ENCODE measurements at places on chromosomes 3 and 15.

- H3K36me3 ChIP-seq = no peaks in the 10 kb centered on the region
- H3K4me3 ChIP-seq = no peak overlapping the region
- H3K27ac ChIP-seq = no peak overlapping the region
- no peaks in the 10 kb centered on the region for H3K4me1 ChIP-seq
Measured at GRCh38 chr3:148464246-148464645, 233.5 kb upstream of the AGTR1 start.

DNA sequence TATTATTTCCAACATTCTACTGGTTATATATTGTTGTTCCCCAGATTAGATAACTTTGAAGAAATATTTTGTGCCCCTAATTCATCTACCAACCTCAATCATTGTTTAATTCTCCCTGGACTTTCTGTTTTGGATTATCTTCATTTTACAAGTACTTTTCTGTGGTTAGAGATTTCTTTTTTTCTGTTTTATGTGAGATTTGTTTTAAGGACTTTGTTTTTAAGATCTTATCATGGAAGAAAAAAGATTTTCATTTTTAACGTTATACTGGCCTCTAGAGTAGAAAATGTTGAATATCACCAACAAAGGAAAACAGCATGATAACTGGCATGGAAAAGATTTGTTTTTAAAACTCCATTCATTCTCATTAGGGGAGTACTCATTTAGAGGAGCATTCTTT is 210.9 kb upstream of the KCNMB2 start:
- DNase-seq = no peak
- H3K27ac ChIP-seq = no peak overlapping the region
- H3K27me3 ChIP-seq = no peaks in the 10 kb centered on the region
- H3K36me3 ChIP-seq = no peaks in the 10 kb centered on the region
- no peak overlapping the region for H3K4me3 ChIP-seq

GRCh38 chr3:156307704-156308103 is 187.3 kb downstream of the KCNAB1 start:
- DNase-seq = no peak
- no peaks in the 10 kb centered on the region for H3K27me3 ChIP-seq
- H3K4me3 ChIP-seq = no peak overlapping the region
- no peaks in the 10 kb centered on the region for H3K36me3 ChIP-seq

- no peak for DNase-seq
- H3K4me3 ChIP-seq = no peak overlapping the region
- H3K27me3 ChIP-seq = no peaks in the 10 kb centered on the region
- H3K36me3 ChIP-seq = no peaks in the 10 kb centered on the region
- no peaks in the 10 kb centered on the region for H3K4me1 ChIP-seq
Measured at GRCh38 chr3:74314696-74315095, 299.8 kb downstream of the CNTN3 start.

GRCh38 chr15:90053685-90054466 is 48.4 kb downstream of the IDH2 start:
- peaks cover 49% of the 10 kb centered on the region for H3K4me1 ChIP-seq
- H3K36me3 ChIP-seq = peaks cover 4% of the 10 kb centered on the region
- no peak for DNase-seq
- no peaks in the 10 kb centered on the region for H3K27me3 ChIP-seq
- peak overlapping the region; percentile 61 for H3K27ac ChIP-seq

GRCh38 chr3:88137836-88138235 is 11.9 kb upstream of the C3orf38 start:
- peaks cover 24% of the 10 kb centered on the region for H3K36me3 ChIP-seq
- no peaks in the 10 kb centered on the region for H3K27me3 ChIP-seq
- no peak overlapping the region for H3K4me3 ChIP-seq
- H3K27ac ChIP-seq = no peak overlapping the region
- H3K4me1 ChIP-seq = peaks cover 11% of the 10 kb centered on the region

DNA sequence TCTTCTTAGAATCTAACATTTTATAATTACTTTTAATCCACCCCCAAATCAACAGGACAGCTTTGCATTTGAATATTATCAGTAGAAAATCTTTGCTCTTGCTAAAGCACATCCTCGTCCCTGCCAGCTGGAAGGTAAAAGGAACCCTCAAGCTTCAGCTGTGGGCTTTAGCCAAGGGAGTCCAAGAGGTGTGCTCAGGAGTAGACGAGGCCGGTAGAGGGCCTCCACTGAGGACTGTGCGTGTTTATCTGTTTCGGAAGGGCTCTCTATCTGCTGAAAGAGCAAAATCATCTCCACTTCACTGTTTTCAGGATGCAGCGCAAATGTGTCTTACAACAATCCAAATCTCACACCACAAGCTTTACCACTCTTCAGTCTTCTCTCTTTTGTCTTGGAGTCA is 257.4 kb upstream of the IL12A start:
- H3K4me3 ChIP-seq = no peak overlapping the region
- no peaks in the 10 kb centered on the region for H3K36me3 ChIP-seq
- no peaks in the 10 kb centered on the region for H3K27me3 ChIP-seq
- H3K27ac ChIP-seq = no peak overlapping the region

- H3K27ac ChIP-seq = no peak overlapping the region
- peaks cover 16% of the 10 kb centered on the region for H3K4me1 ChIP-seq
- H3K27me3 ChIP-seq = peaks cover 3% of the 10 kb centered on the region
- H3K4me3 ChIP-seq = no peak overlapping the region
- no peak for DNase-seq
Measured at GRCh38 chr3:31402117-31402516, 130.6 kb upstream of the STT3B start.

GRCh38 chr3:127662001-127662469 is 10.7 kb upstream of the ABTB1 start:
- no peak overlapping the region for H3K27ac ChIP-seq
- no peak overlapping the region for H3K4me3 ChIP-seq
- no peaks in the 10 kb centered on the region for H3K27me3 ChIP-seq
- H3K36me3 ChIP-seq = peaks cover 20% of the 10 kb centered on the region

DNA sequence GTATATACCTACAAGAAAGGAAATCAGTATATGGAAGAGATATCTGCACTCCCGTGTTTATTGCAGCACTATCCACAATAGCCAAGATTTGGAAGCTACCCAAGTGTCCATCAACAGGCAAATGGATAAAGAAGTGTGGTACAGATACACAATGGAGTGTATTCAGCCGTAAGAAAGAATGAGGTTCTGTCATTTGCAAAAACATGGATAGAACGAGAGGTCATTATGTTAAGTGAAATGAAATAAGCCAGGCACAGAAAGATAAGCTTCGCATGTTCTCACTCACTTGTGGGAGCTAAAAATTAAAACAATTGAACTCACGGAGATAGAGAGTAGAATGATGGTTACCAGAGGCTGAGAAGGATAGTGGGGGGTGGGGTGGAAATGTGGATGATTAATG is 53.1 kb downstream of the FAM81A start:
- no peaks in the 10 kb centered on the region for H3K36me3 ChIP-seq
- no peak overlapping the region for H3K4me3 ChIP-seq
- H3K27me3 ChIP-seq = peaks cover 12% of the 10 kb centered on the region
- no peak for DNase-seq
- peaks cover 6% of the 10 kb centered on the region for H3K4me1 ChIP-seq

DNA sequence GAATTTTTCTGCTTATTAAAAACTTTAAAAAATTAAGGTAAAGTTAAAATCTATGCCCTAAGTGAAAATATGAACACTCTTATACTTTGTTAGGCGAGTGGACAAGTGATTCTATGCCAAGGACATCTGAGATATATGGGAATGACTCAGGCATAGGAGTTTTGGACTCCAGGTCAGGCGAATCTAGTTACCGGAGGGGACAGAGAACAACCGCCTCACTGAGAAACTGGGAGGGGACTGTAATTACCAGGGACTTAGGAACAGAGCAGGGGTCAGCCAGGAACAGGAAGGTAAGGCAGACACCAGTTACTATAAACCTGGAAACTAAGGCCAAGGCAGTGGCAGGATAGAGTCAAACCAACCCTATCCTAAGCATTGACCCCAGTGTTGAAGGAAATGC is 16.8 kb upstream of the ATP1B3 start:
- H3K4me3 ChIP-seq = no peak overlapping the region
- no peak for DNase-seq
- no peaks in the 10 kb centered on the region for H3K36me3 ChIP-seq
- H3K27ac ChIP-seq = no peak overlapping the region

DNA sequence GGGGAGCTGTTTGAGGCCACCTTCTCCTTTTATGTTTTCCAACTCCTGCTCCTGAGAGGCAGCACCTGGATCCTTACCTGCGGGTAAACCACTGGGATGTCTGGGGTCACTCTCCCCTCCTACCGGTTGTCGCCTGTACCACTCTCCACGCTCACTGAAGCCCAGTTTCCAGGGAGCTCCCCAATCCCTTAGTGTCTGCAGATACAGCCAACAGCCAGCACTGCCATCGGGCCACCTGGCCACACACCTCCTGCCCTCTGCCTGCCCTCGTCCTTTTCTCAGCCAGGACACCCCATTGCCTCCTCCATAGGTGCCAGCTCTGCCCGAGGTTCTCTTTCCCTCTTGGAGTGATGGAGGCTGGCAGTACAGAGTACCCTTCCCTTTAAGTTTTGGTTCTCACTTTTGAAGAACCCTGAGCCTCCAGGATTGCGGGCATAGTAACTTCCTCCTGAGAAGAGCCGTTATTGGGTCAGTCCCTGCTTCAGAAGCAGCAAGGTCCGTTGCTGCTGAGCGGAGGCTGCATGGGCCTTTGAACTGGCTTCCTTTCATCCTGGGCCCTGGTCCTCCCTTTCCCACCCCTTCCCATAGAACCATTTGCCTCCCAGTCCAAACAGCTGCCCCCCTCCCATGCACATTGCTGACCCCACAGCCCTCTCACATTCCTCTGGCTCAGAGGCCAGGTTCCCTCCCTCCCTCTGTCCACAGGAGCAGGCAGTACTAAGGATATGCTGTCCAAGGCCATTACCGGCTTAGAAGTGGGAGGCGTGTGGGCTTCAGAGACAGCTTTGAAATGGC is 30.9 kb downstream of the ARNT2 start:
- H3K4me1 ChIP-seq = peaks cover 16% of the 10 kb centered on the region
- no peak overlapping the region for H3K27ac ChIP-seq
- no peak for DNase-seq
- no peaks in the 10 kb centered on the region for H3K27me3 ChIP-seq
- H3K4me3 ChIP-seq = no peak overlapping the region
